ENCODE measurements at places on chromosomes 7 and 10.

DNA sequence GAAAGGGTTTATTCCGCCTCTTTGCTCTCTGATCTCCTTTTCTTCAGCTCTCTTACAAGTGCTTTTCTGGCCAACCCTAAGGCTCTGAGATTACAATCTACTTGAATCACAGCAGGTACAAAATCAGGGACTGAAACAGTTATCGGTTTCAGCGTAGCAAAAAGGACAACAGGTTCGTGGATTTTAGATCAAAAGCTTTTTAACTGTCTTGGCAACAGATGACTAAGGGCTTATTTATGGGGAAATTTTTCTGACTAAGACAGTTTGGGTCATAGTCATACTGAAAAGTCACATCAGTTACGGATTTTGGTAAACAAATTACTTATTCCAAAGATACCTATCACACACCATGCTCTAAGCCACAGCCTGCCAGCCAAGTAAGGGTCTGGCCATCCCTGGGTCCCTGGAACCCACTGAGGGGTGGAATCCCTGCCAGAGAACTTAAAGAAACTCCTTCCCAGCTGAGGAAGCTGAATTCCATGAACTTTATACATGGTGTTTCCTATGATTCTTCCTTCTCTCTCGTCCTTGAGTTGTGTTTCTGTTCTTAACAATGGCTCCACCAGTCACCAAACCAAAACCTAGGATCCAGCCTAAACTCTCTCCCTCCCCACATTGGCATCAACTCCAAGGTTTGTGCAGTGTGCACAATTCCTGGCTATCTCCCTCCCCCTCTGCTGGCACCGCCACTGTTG lies 169.3 kb downstream of the FAM107B start:
- DNase-seq, result no peak

GRCh38 chr7:35571611-35572240 lies 123.2 kb downstream of the HERPUD2 start:
- no peak for DNase-seq

DNA sequence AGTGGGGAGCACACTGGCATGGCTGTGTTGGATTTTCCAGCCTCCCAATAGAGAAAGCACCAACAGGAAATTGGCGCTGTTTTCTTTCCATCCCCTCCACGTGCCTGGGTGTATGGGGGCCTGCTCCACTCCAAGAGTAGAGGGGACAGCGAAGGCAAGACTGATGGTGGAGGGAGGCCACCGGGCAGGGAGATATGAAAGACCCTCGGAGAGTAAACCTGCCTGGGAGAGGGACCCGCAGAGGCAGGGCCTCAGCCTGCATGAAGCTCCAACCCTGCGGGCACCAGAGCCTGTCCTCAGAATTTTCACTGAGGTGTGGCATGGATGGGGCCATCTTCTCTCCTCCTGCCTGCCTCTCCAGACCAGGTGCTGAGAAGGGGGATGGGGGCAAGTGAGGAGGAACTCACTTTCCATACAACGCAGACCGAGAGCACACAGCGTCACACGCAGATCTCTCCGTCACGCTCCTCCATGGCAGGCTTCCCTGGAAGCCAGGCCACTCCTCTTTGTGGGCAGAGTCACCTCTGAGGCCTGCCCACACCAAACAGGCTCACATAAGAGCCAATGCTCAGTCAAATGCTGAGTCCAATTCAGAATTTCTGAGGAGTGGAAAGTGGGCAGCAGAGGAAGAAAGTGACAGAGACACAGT lies 18.8 kb downstream of the ANXA11 start:
- no peak for DNase-seq

DNA sequence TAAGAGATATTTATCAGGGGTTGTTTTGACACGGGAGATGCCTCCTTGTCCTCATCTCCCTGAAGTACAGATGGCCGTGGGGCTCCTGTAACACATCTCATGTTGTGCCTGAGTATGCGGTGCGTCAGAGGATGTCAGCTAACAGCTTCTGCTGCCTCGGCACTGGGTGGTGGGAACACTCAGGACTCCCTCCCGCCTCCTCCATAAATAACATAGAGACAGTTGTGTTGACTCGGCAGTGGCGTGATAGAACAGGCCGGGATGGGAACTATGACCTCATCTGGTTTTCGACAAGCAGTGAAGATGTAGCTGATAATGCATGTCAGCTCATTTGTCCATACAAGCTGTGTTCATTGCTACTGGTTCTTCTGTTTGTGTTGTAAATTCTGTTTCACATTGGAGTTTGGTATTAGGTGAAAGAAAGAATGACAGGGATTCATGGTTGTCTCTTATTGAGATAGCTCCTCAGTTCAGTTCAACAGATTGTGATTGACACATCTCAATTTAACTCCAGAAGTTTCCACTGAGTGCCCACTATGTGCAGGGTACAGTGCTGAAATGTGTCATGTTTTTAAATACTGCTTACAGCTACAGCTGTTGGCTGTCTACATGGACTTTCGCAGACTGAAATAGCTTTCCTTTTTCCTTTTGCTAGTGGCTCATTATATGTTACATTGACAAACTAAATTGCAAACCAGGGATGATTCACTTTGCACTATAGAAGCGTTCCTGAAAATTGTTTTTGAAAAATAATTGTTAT lies 87.4 kb downstream of the CHN2 start:
- DNase-seq, result no peak

GRCh38 chr7:16563281-16564022 lies 36.8 kb downstream of the LRRC72 start:
- no peak for DNase-seq

GRCh38 chr7:8618441-8619070 lies 185.1 kb downstream of the NXPH1 start:
- DNase-seq, result no peak

GRCh38 chr10:132657127-132657706 lies 119.6 kb downstream of the INPP5A start:
- DNase-seq, result no peak

DNA sequence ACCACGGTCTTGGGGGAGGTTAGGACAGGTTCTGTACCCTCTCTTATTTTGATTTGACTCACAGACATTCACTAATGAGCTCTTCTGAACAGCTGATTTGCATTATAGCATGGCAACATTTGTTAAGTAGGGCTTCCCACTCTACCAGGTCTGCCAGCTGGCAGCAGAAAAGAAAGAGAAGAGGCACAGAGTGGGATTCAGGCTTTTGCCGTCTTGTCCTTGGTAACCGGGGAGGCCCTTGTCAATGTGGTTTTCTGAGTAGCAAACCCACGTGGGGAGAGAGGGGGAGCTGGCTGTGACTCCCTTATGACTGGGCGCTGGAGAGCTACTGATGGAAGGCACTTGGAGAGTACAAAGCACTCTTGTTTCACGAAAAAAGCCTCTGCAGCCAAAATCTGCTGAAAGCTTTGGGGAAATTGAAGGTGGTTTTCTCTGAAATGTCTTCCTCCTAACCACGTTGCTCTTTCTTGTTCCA lies 355.3 kb upstream of the GALNT17 start:
- peak; percentile 84 for DNase-seq

DNA sequence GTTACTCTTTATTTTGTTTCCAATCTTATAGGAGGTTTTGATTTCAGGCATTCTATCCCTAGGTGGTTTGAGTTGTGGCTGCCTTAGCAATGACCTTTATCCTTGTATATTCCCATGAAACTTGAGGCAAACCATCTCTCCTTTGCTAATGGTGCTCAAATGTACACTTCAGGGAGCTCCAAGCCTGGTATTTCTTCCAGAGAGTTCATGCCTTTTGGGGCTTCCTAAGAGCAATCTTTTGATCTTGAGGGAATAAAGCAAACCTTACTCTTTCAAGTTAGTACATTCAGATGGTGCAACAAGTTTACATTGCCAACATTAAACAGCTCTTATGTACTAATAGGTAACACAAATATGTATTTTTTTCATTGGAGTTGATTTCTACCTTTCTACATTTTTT lies 3.4 kb upstream of the GNAT3 start:
- no peak for DNase-seq

GRCh38 chr7:104951546-104951945 lies 62.5 kb upstream of the KMT2E start:
- DNase-seq, result no peak

GRCh38 chr10:97539523-97540200 lies 32.9 kb upstream of the ANKRD2 start:
- DNase-seq, result no peak

DNA sequence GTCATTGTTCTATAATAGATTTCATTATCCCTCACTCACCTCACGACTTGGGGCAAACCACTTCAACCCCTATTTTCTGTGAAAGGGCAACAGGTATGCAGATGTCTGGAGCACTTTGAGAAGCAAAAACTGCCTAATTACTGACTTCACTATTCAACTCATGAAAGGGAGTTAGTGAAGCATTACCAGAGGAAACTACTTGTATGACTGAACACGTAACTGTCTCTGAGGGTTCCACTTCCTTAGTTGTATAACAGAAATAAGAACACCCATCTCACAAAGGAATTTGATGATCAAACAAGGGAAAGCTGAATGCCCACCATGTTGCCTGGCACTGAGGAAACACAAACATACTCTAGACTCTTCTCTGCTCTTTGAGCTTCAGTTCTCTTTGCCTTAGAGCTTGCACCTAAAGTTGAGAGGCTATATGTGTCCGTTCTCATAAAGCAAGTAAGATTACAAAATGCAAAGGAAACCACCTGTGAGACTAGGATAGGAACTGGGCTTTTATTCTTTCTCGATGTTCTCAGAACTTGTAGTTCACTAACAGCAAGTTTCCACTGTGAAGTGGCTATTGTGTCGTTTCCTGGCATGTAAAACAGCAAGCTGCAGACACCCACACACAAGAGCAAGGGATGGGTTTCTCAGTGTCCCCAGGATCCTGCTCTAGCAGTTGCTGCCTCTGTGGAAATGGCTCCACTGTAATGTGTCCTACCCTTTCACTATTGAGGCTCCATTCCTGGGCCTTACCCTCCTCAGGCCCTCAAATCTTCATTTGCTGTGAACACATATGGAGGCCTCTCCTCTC lies 2.6 kb downstream of the TMEM243 start:
- DNase-seq, result no peak

- DNase-seq, result no peak
Measured at GRCh38 chr10:114811862-114812261, 9.7 kb upstream of the FHIP2A start.

- DNase-seq, result peak; percentile 17
Measured at GRCh38 chr10:93993782-93994437, at the start of gene PLCE1. TSS of gene PLCE1 (plus strand) at chr10:93993931. CDS start at chr10:94031047, 37,116 bp downstream.

GRCh38 chr7:13800694-13801448 lies 188.6 kb downstream of the ETV1 start:
- no peak for DNase-seq

- DNase-seq, result no peak
Measured at GRCh38 chr10:5094265-5095205, at the start of gene AKR1C3. TSS of gene AKR1C3 (plus strand) at chr10:5094414. CDS start at chr10:5094445, 31 bp downstream.

DNA sequence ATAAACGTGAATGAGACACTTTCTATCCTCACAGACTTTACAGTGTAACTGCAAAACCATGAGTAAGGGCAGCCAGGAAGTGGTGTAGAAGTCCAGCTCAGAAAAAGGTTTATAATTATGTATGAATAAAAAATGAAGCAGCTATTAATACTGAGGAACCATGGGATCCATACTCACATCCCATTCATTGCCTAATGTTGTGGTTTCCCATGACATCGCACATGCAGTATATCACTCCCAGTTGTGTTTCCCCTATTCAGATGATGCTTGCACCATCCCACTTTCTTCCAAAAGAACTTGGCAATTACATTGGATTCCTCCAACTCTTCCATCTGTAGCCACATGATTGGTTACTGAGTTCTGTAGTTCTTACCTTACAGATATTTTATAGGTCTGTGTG lies 74.5 kb upstream of the SEMA3D start:
- DNase-seq, result no peak

GRCh38 chr10:84292502-84292901 lies 35.9 kb upstream of the CCSER2 start:
- no peak for DNase-seq

GRCh38 chr7:27349621-27350020 lies 107.0 kb downstream of the EVX1 start:
- no peak for DNase-seq

GRCh38 chr7:88347090-88347489 lies 40.4 kb upstream of the STEAP4 start:
- DNase-seq, result no peak

- peak; percentile 71 for DNase-seq
Measured at GRCh38 chr7:151632750-151633515, 113.2 kb upstream of the RHEB start.

DNA sequence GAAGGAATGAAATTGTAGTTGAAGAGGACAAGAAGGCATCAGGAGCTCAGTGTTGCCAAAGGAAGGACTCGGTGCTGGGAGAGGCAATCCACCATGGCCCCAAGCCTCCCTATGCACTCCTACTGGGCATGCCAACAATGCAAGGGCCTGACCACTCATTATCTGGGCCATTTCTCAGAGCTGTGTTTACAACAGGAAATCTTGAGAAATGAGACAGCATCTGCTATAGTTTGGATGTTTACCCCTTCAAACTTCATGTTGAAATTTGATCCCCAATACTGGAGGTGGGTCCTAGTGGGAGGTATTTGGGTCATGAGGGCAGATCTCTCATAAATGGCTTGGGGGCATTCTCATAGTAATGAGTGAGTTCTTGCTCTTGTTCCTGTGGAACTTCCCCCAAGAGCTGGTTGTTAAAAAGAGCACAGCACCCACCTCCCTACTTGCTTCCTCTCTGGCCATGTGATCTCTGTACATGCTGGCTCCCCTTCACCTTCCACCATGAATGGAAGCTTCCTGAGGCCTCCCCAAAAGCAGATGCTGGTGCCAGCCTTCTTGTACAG lies 50.8 kb upstream of the AOAH start:
- DNase-seq, result no peak

- no peak for DNase-seq
Measured at GRCh38 chr10:70918851-70919530, 30.6 kb upstream of the PCBD1 start.

GRCh38 chr10:21193196-21193595 lies 296.1 kb upstream of the NEBL start:
- DNase-seq, result no peak

DNA sequence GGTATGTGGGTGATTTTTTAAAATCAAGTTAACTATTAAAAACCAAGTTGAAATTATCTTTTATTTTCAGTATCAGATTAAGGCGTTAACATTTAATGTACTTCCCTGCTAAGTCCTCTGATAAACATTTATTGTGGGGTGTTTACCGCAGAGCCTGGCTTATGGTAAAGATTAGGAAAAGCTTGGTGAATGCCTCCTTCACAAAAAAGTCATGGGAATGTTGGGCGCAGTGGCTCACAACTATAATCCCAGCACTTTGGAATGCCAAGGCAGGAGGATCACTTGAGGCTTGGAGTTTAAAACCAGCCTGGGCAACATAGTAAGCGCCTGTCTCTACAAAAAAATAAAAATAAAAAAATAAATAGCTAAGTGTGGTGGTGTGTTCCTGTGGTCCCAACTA lies 53.3 kb downstream of the WAC start:
- DNase-seq, result no peak

- no peak for DNase-seq
Measured at GRCh38 chr7:157962458-157963306, 624.9 kb downstream of the PTPRN2 start.

DNA sequence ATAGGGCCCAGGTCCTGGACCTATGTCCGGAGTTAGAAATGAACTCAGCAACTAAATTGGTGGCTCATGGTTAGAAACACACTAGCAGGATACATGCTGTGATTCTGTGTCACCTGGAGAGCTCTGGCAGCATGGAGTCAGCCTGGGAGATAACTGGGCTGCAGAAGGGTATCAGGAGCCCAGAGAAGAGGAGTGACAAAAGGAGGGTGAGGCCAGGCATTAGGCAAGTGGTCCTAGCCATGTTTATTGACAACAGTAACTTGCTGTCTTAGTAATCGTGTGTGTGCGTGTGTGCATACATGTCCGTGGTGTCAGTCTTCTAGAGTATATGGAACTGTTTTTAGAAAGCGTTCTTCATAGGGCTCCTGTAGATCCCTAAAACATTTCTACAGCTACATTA lies 157.5 kb upstream of the PHYHIPL start:
- DNase-seq, result no peak

All from C1 segment of cervical spinal cord (tissue), 14 donors.